ENCODE measurements at places on chromosomes 2 and 18.

- no peak for DNase-seq
Observed at GRCh38 chr18:32759611-32760167, 13.1 kb downstream of the KLHL14 start.

DNA sequence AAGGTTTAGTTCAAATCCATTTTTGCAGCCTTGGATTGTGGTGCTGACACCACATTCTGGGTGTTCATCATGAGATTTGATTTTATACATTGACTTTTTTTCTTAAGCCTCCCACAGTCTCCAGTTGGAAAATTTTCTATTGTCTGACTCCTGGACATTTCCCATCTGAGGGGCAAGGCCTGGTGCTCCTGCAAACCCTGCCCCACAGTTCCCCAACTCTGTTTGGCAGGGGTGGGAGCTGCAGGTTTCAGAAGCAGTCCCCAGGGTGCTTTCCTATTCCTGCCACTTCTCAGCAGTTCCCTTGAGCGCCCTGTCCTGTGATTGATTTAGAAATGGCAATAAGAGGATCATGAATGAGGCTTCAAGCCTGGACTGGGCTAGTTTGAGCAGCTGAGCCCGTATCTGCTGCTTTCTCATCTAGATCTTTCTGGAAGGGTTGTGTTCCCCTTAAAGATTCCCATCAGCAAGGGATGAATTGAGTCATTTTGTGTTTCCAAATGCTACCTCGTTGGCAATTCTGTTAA lies 77.0 kb downstream of the CIB4 start:
- no peak for DNase-seq

DNA sequence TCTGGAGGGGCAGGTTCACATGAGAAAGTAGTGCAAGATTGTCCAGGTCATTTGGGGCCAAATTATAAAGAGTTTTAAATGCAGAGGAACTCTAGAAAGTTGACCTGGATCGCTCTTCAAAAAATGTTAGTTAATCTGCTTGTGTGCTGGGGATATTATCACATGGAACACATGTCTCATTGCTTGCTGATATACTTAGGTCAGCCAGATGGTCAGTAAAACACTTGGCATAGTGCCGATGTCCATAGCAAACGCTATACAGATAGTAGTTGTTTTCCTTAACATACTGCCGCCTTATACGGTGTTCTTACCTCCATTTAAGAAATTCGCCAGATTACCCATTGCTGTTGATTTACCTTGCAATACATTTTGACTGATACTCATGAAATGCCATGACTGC lies 103.4 kb upstream of the CWC22 start:
- DNase-seq: no peak

DNA sequence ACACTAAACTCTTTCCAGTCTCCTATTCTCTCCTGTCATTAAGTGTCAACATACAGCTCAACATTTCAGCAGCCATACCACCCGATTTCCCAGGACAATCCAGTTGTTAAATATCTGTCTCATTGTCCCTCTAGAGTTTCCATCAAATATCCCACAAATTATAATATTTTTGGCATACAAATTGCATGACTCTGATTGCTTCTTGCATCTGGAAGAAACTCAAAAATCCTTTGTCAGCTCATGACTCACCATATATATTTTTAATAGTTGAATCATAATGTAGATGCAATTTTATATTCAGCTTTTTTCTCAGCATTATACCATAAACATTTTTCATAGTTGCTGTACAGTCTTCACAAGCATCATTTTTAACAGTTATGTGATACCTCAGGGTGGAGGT lies 7.2 kb downstream of the SLC30A3 start:
- no peak for DNase-seq

GRCh38 chr2:41935825-41936224 lies 112.0 kb upstream of the PKDCC start:
- DNase-seq: no peak

- DNase-seq: no peak
Observed at GRCh38 chr2:127081826-127082633, 24.9 kb downstream of the BIN1 start.

GRCh38 chr2:147500819-147501395 lies 343.9 kb upstream of the ACVR2A start:
- no peak for DNase-seq

GRCh38 chr2:28955467-28955866 lies 25.6 kb upstream of the TOGARAM2 start:
- no peak for DNase-seq

DNA sequence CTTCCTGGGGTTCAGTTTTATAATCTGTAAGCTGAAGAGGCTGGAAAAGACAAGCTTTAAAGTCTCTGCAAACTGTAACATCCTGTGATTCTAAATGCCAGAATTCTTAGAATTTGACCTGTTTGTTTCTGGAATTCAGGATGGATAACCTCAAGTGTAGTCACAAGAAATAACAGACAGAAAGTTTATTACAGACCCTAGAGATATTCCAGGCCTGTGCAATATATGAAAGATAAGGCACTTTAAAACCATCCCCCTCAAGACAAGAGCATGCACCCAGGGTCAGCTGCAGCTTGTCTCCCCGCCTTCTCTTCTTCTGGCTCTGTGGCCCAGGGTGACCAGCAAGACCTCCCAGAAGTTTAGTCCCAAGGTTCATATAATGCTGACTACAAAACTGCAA lies 298.7 kb upstream of the ACVR2A start:
- DNase-seq: no peak

- DNase-seq: no peak
Observed at GRCh38 chr2:232875256-232876121, 5.4 kb downstream of the SNORC start.

DNA sequence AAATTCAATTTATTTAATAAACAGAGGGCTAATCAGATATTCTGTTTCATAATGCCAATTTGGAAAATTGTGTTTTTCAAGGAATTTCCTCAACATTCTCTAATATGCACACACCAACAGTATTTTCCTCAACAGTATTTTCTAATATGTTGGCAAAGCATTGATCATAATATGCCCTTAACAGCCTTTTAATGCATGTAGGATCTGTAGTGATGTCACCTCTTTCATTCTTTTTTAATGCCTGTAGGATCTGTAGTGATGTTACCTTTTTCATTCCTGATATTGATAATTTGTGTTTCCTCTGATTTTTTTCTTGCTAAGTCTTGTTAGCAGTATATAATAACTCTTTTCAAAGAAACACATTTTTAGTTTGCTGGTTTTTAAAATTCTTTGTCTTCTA lies 15.9 kb downstream of the VWA3B start:
- no peak for DNase-seq

DNA sequence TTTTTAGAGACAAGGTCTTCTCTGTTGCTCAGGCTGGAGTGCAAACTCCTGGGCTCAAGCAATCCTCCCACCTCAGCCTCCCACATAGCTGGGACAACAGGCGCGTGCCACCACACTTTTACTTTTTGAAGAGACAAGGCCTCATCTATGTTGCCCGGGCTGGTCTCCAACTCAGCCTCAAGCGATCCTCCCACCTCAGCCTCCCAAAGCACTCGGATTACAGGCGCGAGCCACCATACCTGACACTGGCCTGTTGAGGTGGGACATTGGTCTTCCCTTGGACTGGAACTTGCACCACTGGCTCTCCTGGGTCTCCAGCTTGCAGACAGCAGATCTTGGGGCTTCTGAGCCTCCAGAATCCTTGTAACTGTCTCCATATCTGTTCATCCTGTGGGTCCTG lies 75.6 kb downstream of the NDUFA10 start:
- no peak for DNase-seq

DNA sequence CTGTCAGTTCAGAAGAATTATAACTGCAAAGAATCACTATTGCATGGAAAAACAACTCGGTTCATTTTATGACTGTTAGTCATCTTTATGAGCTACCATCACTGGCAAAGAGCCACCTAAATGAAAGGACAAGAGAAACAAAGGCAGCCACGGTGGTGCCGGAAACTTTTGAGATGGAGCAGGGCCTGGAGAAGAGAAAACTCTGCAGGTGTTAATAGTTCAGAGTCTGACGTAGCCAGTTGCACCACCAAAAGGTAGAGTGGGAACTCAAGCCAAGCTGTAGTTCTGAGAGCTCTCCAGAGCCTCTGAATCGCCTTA lies 110.9 kb downstream of the FTCDNL1 start:
- DNase-seq: no peak

- DNase-seq: no peak
Observed at GRCh38 chr2:100235098-100235497, 87.2 kb downstream of the LONRF2 start.

GRCh38 chr2:192070099-192070498 lies 124.6 kb downstream of the TMEFF2 start:
- DNase-seq: peak; percentile 9

GRCh38 chr2:101758001-101758400 lies 60.5 kb downstream of the MAP4K4 start:
- no peak for DNase-seq

- DNase-seq: no peak
Observed at GRCh38 chr18:48295586-48296311, 113.4 kb downstream of the ZBTB7C start.

- DNase-seq: no peak
Observed at GRCh38 chr18:13804305-13804704, 19.6 kb upstream of the MC5R start.

DNA sequence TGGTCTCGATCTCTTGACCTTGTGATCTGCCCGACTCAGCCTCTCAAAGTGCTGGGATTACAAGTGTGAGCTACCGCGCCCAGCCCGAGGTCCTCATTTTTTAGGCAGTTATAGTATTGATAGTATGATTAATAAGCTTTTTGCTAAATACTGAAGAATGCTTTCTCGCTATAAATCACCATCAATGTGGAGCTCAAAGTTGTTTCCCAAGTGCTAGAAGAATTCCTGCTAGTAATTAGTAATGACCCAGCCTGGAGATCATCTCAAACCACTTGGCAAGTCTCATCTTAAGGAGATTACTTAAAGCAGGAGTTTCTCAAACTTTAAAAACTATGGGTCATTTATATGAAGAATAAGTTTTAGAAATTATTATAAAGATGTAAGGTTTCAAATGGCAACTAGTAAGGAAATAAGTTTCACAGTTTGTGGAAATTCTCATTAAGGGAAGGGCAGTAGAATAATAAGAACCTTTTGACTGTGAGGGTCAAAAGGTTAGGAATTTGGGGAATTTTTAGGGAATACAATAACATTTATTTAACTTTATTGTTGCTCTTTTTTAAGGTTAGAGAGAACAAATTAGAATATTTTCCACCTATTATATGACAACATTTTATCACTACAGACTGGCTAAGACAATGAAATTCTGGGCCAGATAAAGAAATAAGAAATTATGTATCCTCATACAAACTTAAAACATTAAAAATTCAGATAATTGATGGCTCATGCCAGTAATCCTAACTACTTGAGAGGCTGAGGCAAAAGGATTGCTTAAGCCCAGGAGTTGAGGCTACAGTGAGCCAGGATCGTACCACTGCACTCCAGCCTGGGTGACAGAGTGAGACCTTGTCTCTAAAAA lies 148.6 kb upstream of the MAP3K20 start:
- DNase-seq: no peak

GRCh38 chr2:128306931-128307460 lies 11.7 kb downstream of the HS6ST1 start:
- no peak for DNase-seq

DNA sequence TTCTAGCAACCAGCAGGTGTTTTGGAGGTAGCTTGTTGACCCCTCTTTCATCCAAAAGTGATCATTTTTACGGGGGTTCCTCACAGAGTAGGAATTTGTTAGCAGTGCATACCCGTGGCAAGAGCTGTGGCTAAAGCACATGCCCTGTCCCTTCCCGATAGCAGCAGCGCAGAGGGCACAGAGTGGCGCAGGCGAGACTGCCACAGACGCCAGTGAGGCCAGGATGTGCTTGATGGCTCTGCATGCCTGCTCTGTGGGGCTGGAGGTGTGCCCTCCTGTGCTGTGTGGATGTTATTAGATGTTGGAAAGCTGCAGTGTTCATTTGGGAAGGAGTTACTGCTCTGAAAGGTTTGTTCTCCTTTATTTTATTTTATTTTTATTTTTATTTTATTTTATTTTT lies 153.6 kb downstream of the FAM210A start:
- no peak for DNase-seq

DNA sequence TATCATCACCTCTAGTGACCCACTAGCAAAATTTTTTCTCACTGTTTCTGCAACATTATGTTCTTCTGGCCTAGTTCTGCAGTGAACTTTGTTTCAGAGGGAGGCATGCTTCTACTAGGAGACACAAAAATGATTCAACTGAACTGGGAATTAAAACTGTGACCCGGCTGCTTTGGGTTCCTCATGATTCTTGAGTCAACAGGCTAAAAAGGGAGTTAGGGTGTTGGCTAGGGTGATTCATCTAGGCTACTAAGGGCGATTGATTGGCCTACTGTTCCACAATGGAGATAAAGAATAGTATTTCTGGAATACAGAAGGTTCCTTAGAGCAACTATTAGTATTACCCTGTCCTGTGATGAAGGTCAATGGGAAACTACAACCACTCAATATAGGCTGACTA lies 179.5 kb downstream of the PPP1R1C start:
- DNase-seq: no peak

GRCh38 chr18:33802955-33803354 lies 224.9 kb downstream of the ASXL3 start:
- DNase-seq: no peak

DNA sequence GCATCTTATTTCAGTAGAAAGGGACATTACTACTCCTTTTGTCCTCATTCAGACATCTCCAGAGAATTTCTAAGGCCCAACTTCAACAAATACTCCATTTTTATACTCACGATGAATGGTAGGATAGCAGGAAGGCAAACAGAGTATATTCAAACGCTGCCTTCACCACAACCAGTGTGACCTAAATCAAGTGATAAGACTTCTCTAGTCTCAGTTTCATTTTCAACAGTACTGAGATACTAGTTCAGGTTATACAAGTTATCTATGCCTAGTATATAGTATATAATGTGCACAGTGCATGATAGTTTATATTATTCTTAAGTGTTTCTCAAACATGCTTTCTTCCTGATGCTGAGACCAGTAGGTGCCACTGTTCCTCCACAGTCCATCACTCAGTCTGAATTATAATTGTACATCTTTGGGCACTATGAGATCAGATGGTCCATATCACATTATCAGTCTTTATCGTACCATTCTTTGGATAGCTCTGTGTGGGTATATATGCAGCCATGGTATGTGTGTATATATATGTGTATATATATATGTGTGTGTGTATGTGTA lies 66.3 kb upstream of the RPE start:
- no peak for DNase-seq

DNA sequence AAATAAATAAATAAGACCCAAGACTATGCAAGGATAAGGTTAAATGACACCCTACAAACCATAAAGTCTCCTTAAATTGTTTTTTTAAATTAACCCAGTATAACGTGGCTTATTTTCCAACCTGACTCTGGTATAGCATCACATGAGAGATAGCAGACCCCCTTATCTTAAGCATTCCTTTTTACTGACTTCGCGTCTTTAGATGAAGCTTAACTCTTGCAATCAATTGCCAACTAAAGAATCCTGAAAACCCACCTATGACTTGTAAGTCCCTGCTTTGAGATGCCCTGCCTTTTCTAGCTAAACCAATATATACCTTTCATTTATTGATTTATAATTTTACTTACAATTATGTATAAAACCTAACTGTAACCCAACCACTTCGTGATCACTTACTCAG lies 57.1 kb upstream of the RAB12 start:
- peak; percentile 31 for DNase-seq

Measured in NCI-H226 (cell line).